Stimulated activated CD8-positive, alpha-beta memory T cell treated with anti-CD3 and anti-CD28 coated beads, Interleukin-4, amount 100 ng/mL, for 4 hours (primary cell): ENCODE measurements at places on chromosomes 4 and X.

DNA sequence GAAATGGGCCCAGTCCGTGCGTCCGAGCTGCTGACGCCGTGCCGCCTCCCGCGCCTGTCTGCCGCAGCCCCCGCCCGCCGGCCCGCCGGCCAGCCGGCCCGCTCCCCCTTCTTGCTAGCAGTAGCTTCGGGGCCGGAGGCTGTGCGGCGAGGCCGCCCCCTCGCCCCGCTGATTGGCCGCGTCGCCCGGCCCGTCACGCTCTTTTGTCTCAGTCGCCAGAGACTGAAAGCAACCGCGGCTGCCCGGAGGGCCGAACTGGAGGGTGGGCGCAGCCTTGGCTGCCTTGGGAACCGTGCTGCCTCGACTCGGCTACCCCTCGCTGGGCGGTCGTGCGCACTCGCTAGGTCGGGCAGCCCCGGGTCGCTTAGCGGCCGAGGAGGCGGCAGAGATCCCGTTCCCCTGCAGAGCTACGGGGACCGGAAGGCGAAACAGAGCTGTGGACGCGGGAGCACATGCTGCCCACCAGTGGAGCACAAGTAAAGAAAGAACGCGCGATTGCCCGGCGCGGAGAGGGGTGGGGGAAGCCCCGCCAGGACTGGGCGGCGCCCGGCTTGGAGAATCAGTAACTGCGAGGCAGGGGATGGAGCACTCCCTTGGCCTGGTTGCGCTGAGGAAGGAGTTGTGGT, at the start of gene ZCCHC18:
TSS of gene ZCCHC18 (plus strand) at position 198 of the 626 bp plus-strand sequence. CDS start 1,589 bp downstream, outside the sequence.
- no peak for DNase-seq

GRCh38 chr4:32798471-32799159, 2078.4 kb downstream of the PCDH7 start:
- no peak for DNase-seq

DNA sequence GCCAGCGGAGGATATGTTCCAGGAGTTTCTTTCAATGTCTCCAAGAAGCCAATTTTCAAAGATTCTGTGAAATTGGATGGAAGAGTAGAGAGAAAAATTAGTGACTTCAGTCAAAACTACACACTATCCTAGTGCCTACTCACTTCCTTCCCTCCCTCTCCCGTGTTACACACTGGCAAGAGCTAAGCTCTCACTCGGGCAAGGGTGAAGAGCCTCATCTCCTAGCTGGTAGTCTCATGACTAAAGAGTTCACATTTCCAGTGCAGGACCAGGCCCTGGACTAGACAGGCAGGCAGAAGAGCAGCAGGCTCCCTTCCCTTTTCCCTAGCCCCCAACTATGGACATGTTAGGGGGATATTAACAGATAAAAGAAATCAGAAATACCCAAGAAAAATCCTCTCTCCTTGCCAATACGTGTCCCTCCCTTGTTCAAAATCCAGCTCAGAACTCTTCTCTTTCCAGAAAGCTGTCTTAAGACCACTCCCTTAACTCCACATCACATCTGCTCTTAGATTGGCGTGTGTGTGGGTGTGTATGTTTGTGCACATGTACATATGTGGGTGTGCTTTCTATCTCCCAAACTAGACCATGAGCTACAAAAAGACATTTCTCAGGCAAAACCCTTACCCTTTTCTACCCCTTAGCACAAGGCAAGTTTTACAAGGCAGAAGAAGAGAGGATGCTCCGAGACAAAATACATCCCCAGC, 29.9 kb downstream of the ZDHHC9 start:
- DNase-seq, result no peak

GRCh38 chrX:21972046-21972445, 31.5 kb downstream of the SMS start:
- DNase-seq, result no peak

DNA sequence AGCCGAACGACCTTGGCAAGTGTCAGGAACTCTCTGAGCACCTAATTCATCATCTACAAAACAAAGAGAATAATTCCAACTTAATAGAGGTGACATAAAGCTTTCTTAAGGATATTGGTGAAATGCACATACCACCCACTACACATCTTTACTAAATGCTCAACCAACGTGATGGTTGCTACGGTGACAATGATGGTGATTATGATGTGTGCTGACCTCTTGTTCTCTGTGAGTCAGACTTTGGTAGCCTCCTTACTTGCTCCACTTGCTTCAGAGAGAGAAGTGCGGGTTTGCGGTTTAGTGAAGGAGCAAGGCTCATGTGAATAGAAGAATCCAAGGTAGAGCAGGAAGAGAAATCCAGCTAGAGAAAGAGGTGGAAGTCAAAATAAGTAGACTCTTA, 52.8 kb upstream of the CLNK start:
- no peak for DNase-seq

GRCh38 chrX:39170464-39170863, 369.2 kb downstream of the MID1IP1 start:
- DNase-seq, result no peak

GRCh38 chr4:161522031-161522430, 641.8 kb downstream of the FSTL5 start:
- no peak for DNase-seq

DNA sequence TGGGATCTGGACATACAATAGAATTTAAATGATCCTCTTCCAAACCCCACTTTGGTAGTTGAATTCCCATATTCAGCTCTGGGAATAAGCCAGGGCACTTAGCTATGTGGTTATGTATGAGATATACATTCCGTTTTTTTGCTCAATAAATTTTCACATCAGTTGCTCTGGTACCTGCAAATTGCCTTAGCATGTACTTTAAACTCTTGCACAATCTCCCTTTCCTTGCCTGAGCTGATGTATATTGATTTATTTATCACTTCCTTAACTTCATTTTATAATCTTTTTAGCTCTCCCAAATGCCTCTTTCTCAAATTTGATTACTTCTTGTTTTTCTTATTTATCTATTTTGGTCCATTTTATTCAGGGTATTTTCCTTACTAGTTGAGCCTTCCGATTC, 90.1 kb upstream of the AGA start:
- DNase-seq, result no peak

GRCh38 chr4:6492861-6493657, 20.6 kb upstream of the PPP2R2C start:
- DNase-seq, result no peak

DNA sequence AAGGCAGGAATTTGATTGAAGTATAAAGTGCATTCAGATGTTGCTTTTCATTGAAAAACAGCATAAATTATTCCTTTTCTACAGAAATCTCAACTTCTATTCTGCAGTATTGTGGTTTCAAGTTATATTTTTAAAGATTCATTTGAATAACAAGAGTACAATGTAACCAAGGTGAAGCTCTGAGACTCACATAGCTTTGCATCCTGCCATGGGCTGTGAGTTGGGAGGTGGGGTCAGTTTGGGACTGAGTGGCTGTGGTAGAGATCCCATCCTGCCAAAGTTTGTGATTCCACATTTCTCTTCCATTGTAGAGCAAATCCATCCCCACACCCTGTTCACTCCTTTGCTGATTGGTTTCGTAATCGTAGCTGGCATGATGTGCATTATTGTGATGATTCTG, 69.2 kb downstream of the KIT start:
- no peak for DNase-seq

DNA sequence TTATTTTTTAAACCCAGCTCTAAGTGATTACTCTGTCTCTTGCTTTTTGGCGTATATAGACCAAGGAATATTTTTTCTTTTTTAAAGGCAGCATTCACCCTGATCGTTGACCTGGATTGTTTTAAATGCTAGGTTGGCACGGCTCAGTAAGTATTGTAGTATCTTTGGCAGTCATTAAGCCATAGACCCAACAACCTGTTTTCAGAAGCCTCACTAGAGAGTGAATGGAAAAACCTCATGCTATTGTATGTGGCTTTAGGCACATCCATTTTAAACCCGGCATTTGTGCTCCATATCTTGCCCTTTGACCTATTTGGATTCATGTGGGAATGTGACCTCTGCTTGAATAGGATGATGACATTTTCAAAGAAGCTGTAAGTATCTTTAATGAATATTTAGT, 183.9 kb downstream of the SNCA start:
- DNase-seq, result no peak

DNA sequence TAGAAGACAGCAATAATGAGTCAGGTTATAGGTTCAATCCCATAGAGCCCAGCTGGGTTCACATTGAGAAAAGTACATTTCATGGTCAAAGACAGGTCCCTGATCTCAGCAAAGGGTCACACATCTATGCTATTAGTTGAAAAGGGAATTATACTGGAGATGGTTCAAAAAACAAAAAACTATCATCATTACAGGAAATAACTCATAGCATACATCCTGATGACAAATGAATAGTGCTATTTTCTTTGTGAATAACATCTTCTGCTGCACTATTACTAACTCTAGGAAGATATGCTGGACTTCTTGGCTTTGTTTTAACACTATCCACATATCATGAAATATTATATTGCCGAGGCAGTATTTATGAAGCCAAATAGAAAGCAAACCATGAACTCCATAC, 202.5 kb upstream of the MAB21L2 start:
- DNase-seq, result no peak

DNA sequence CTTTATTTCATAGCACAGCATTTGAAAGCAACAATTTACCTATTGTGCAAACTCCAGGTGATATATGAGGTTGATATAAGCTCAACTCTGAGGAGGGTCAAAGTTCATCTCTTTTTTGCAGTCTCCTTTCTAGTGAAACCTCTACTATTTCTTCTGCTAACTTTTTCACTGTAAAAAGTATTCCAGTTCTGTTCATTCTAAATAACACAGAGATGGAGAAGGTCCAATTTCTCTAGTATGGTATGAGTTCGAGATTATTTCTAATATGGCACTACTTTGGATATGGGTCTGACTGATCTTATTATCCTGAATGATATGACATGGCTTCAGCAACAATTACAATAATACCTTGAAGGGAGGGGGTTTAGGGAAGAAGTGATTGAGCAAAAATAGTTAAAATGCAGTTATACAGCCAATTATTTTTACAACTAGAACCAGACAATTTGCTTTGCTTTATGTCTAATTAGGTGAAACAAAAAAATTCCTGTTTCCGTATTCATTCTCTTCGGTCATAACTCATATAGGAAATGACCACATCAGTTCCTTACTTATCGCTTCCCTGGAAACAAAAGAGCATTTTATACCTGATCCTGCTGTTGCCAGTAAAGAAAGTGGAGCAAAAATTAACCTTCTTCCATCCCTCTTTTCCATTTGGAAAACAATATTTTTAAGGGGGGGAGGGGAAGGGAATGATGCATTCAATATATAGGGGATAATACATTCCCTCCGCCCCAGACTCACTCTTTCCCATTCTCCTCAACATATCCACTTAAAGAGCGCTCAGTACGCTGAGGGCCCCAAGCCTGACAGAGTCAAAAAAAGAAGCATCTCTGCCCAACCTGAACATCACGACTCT, 1.0 kb downstream of the TBC1D9 start:
- no peak for DNase-seq
